ENCODE measurements at places on chromosomes 7 and 10. TPM values are rescaled to one million over a fixed set of nuclear protein-coding genes. Genes with fewer than 3 reads are reported as not detected.
A peak's percentile ranks its signal among the peaks of the same experiment; 100 is the strongest.

DNA sequence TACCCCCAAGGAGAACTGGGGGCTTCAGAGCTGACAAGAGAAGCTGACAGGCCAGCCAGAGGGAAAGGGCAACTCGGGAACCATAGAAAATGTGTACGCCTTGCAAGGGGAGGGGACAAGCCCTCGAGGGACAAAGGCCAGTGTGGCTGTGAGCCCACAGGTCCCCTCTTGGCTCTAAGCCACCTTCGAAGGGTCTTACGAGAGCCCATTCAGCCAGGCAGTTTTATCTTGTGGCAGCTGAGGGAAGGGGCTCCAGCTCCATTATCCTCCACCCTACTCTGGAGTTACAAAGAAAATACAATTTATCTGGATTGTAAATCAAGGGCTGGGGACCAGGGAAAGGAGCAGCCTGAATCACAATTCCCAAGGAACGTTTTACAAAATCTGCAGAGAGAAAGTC is 159.5 kb upstream of the ZMIZ1 start:
- H3K36me3 ChIP-seq = no peaks in the 10 kb centered on the region
- H3K4me3 ChIP-seq = no peak overlapping the region
- DNase-seq = no peak
- H3K27me3 ChIP-seq = no peaks in the 10 kb centered on the region
- H3K27ac ChIP-seq = no peak overlapping the region
- H3K4me1 ChIP-seq = no peaks in the 10 kb centered on the region

GRCh38 chr10:16768702-16769101 is 48.5 kb downstream of the RSU1 start:
- H3K4me3 ChIP-seq = no peak overlapping the region
- DNase-seq = no peak
- no peaks in the 10 kb centered on the region for H3K27me3 ChIP-seq
- no peaks in the 10 kb centered on the region for H3K4me1 ChIP-seq
- H3K36me3 ChIP-seq = no peaks in the 10 kb centered on the region
- H3K27ac ChIP-seq = no peak overlapping the region

DNA sequence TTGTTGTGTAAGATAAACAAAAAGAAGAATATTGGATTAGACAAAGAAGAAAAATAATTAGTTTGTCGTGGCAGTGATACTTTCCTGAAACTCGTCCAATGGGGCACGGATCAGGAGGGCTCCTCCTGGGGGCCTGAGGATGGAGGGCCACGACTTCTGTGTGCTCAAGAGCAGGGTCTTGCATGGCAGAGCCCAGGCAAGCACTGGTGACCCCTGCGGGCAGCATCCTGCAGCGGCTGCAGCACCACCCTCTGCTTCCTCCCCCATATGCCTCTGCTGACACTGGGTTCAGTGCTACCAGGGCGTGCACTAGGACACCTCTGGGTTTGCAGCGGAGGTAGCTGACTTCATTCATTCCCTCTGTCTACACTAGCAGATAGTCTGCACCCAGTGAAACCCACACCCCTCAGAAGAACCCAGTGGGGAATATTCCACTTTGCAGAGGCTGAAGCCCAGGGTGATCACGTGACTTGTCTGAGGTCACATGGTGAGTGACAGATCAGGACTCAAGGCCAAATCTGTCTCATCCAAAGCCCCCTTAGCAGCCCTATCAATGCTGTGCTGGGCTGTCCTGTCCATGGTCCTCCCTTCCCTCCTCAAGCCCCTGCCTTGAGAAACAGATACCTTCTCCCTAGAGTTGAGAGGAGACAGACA is 375.5 kb downstream of the TCERG1L start:
- H3K4me1 ChIP-seq = no peaks in the 10 kb centered on the region
- no peak for DNase-seq

GRCh38 chr10:45440511-45441062 is 66.6 kb downstream of the ALOX5 start:
- H3K4me3 ChIP-seq = no peak overlapping the region
- no peaks in the 10 kb centered on the region for H3K36me3 ChIP-seq
- H3K27ac ChIP-seq = no peak overlapping the region
- DNase-seq = no peak

- H3K36me3 ChIP-seq = no peaks in the 10 kb centered on the region
- H3K27ac ChIP-seq = no peak overlapping the region
- H3K4me1 ChIP-seq = no peaks in the 10 kb centered on the region
- H3K4me3 ChIP-seq = no peak overlapping the region
- no peak for DNase-seq
- H3K27me3 ChIP-seq = no peaks in the 10 kb centered on the region
Observed at GRCh38 chr7:32058002-32058401, 12.2 kb downstream of the PDE1C start.

GRCh38 chr7:79227044-79227443 is 226.4 kb downstream of the MAGI2 start:
- no peak overlapping the region for H3K27ac ChIP-seq
- no peak for DNase-seq
- no peak overlapping the region for H3K4me3 ChIP-seq
- no peaks in the 10 kb centered on the region for H3K36me3 ChIP-seq
- H3K4me1 ChIP-seq = no peaks in the 10 kb centered on the region

DNA sequence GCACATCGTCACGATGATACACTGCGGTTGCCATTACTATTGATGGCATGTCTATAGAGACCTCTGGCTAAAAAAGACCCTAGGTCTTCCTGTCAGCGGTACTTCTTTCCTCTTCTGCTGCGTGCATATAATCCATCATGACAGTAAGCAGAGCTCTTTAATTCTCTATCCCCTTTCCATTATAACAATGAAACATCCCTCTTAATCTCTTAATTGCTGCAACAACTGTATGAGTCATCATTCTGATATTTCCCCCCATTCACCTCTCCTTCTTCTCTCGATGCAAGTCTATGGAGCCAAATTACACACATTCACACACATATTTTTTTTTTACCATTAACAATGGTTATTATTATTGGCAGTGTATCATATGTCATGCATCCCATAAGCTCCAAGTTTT is 45.2 kb upstream of the AKR1E2 start:
- DNase-seq = no peak
- no peaks in the 10 kb centered on the region for H3K36me3 ChIP-seq
- no peaks in the 10 kb centered on the region for H3K27me3 ChIP-seq
- H3K4me1 ChIP-seq = no peaks in the 10 kb centered on the region

GRCh38 chr7:48458701-48459524 is 287.7 kb downstream of the ABCA13 start:
- DNase-seq = no peak
- no peaks in the 10 kb centered on the region for H3K4me1 ChIP-seq
- H3K36me3 ChIP-seq = no peaks in the 10 kb centered on the region
- H3K27ac ChIP-seq = no peak overlapping the region

DNA sequence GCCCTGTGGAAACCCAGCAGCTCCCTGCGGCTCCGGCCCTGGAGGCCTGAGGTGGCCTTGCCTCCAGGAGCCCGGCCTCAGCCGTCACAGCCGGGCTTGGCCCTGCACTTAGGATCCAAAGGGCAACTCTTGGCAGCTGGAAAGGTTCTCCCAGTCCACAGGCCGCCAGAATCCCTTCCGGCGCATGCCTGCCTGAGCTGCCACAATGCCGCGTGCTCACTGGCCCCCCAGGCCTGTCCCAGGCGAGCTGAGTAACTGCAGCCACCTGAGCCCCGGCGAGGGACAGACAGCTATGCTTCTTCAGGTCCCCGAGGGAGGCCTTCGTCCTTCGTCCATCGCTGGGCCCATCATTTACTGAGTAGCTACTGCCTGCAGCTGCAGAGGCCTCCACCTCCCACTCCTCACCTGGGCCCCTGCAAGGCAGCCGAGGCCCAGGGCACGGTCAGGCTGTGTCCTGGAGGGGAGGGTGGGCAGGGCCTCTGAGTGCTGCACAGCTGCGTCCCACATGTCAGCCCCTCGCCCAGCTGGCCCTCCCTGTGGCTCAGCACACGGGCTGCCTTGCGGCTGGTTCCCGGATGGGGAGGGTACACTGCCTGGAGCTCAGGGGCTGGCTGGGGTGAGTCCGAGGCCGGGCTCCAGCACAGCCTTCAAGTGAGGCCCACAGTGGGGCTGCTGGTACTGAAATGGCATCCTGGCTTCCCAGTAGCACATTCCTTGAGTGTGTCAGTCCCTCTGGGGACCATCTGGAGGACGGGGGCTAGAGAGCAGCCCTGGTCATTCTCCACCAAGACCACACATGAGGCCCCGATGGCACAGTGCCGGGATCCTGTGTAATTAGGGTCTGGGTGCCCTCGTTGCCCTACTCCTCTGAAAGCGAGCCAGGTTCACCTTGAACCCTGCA is 172.5 kb downstream of the ELFN1 start:
- H3K4me1 ChIP-seq = no peaks in the 10 kb centered on the region
- H3K36me3 ChIP-seq = no peaks in the 10 kb centered on the region
- no peaks in the 10 kb centered on the region for H3K27me3 ChIP-seq
- H3K27ac ChIP-seq = no peak overlapping the region
- DNase-seq = no peak
- H3K4me3 ChIP-seq = no peak overlapping the region

DNA sequence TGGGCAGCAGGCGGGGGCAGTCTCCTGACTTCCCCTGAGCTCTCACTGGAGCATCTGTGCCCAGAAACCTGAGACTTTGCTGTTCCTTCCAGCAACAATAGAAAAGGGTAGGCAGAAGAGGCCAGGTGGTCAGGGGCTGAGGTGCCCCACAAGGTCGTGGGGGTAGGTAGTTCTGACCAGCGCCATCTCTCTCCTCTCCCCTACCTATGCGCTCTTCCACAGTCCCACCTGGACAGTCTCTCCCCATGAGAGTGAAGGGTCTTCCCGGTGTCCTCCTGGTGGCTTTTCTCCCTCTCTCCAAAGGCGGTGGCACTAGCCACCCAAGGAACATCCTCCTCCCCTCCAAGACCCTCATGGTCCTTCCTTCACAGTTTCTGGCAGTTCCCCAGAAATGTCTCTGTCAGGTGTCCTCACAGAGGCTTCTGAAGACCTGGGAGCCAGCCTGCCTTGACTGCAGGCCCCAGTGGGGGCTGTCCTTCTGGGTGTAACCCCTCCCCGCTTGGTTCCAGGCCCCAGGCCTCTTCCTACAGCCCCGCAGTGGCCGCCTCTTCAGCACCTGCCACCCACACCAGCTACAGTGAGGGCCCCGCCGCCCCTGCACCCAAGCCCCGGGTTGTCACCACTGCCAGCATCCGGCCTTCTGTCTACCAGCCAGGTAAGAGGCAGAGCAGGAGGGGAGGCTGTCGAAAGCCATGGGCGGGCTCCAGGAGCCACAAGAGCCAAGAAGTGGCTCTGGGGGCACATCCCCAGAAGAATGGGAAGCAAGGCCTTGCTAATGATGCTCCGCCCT is 41.3 kb downstream of the LDB3 start:
- no peak overlapping the region for H3K27ac ChIP-seq
- peaks cover 9% of the 10 kb centered on the region for H3K4me1 ChIP-seq
- H3K27me3 ChIP-seq = no peaks in the 10 kb centered on the region
- no peaks in the 10 kb centered on the region for H3K36me3 ChIP-seq

- no peak overlapping the region for H3K4me3 ChIP-seq
- no peaks in the 10 kb centered on the region for H3K27me3 ChIP-seq
- peaks cover 11% of the 10 kb centered on the region for H3K36me3 ChIP-seq
- DNase-seq = no peak
- no peak overlapping the region for H3K27ac ChIP-seq
Observed at GRCh38 chr10:73209705-73210104, 37.4 kb downstream of the DNAJC9 start.

GRCh38 chr7:74183142-74183541 is 9.0 kb downstream of the EIF4H start:
- DNase-seq = no peak
- H3K27me3 ChIP-seq = no peaks in the 10 kb centered on the region
- H3K4me3 ChIP-seq = no peak overlapping the region
- peaks cover 44% of the 10 kb centered on the region for H3K4me1 ChIP-seq
- peaks cover 4% of the 10 kb centered on the region for H3K36me3 ChIP-seq
- peak overlapping the region; percentile 34 for H3K27ac ChIP-seq

DNA sequence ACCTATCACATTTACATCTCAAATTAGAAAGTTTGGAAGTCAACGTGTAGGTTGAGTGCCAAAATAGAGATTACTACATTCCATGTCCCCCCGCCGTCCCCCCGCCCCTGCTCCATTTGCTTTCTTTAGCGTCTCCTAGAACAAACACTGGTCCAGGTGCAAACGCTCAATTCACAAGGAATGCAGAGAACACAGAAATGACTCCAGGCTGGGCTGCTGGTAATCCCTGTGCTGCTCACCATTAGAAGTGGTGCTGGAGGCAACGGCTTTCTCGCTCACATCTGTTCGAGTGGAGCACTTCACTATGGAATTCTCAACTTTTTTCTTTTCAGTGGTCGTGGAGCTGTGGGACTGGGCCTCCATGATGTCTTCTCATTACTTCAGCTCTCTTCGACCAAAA is 14.1 kb downstream of the GLI3 start:
- no peak overlapping the region for H3K4me3 ChIP-seq
- no peaks in the 10 kb centered on the region for H3K36me3 ChIP-seq
- no peak for DNase-seq
- H3K27me3 ChIP-seq = no peaks in the 10 kb centered on the region

GRCh38 chr10:79286318-79286951 is 60.8 kb upstream of the PPIF start:
- H3K4me3 ChIP-seq = peak overlapping the region; percentile 34
- DNase-seq = peak; percentile 62
- no peaks in the 10 kb centered on the region for H3K27me3 ChIP-seq

The CHRM2 gene
- total RNA-seq = not detected

The SPDYE5 gene
- 0.47 TPM for total RNA-seq

The TRPV6 gene
- total RNA-seq = 0.05 TPM

The PALD1 gene
- total RNA-seq = 0.20 TPM

The ENTPD1 gene
- total RNA-seq = 5.0 TPM

Data from naive thymus-derived CD4-positive, alpha-beta T cell (primary cell).